ENCODE measurements at places on chromosomes 5 and 9.

- DNase-seq = no peak
Observed at GRCh38 chr9:12955510-12956163, 180.8 kb downstream of the LURAP1L start.

- DNase-seq = no peak
Observed at GRCh38 chr9:73064315-73064714, 87.3 kb upstream of the ANXA1 start.

DNA sequence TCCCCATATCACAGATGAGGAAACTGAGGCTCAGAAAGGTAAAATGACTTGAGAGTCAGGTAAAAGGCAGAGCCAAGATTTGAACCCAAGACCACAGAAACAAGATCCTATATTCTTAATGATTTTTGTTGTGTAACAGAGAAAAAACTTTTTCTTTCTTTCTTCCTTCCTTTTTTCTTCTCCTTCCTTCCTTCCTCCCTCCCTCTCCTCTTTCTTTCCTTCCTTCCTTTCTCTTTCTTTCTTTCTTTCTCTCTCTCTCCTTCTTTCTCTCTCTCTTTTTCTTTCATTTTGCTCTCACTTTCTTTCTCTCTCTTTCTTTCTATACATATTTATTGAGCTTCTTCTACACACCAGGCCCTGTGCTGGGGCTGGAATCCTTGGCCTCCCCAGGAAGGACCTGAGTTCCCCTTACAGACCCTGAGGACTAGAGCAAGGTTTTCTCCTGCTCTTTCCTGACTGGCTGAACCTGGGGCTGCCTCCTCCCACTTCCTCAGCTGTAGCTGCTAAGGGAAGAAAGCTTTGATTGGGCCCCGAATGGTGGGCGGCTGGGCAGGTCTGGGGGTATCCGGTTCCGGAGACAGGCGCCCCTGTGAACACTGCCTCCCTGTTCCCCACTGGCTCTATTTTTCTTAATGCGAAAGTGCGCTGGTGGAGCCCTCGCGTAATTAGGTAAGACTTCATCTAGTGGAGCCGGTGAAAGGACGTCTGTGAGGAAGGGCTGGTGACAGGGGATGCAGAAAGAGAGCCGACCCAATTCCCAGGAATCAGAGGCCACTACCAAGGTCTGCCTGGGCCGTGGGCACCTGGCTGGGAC is 27.4 kb upstream of the KIF12 start:
- no peak for DNase-seq

DNA sequence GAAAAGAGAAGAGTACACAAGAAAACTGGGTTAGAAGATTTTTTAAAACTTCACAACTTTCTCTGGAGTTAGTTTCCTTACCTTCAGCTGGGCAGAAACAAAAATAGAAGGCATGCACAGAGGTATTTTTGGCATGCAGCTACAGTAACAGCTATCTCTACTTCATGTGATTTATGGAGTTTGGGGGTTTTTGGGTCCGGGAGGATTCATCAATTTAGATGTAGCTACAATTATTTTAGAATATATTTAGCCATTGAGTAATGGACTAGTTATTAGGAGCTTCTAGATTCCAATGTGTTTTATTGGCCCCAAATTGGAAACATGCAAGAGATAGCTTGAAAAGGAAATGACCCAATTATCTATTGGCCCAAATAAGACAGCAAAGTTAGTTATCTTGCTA is 91.6 kb upstream of the TNFAIP8 start:
- DNase-seq = no peak

DNA sequence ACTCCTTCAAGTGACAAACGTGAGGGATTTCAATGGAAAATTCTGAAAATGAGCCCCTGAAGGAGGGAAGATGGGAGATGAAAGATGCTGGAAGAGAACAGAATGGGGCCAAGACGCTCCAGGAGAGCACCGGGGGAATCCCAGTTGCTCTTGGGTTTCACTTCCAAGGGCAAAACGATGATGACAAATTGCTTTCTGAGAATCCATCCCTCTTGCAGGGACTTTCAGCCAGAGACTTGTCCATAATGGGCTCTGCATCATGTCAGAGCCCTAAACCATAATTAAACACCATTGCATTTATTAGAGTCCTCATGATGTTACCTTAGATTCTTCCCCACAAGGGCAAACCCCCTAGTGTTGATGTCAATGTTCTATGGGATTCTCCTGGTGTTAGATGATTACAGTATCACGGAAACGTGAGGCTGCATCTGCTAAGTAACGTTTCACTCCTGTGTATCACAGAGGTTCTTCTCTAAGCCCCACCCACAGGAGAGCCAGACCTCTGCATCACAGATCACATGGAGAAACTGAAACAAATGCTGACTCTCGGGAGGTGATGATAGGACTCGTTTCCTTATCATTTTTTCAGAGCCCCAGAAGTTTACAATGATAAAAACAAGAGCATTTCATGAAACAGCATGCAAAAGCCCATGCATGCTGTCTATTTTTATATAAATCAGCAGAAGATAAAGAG is 114.4 kb downstream of the TENT4A start:
- no peak for DNase-seq

DNA sequence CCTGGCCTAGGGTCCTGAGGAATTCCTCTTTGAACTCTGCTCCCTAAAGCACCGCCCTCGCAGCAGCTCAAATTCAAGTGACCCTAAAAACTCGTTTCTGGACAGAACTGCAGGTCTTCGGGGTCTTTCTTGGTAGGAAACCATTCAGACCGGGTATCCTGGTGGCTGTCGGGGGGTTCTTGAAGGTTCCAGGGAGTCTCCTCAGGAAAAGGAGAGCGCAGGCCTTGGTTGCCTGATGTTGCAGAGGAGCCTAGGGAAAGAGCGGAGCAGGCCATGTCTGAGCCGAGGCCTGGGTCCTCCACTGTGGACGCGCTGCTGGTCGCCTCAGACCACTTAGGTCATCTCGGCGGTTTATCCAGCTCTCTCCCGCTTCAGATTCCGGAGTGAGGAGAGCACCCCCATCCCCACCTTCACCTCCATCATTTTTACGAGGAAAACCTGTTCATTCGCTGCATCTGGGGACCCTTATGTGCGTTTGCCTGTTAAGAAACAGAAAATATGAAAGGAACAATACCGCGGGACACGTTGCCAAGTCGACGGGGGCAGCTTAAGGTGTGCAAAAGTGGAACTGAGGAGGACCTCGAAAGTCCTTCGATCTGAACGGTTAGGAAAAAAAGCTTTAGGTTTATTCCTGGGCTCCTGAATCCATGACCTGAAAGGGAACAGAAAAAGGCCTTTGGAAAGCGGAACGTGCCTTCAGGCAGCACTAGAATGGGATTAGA is 299.4 kb downstream of the PARP8 start:
- no peak for DNase-seq

GRCh38 chr5:1325870-1326531 is 18.9 kb downstream of the CLPTM1L start:
- no peak for DNase-seq

GRCh38 chr5:28084069-28084468 is 1045.7 kb upstream of the CDH9 start:
- no peak for DNase-seq

Data from lung microvascular endothelial cell (primary cell).